ENCODE measurements at places on chromosomes 3 and 15. TPM values are rescaled to one million over a fixed set of nuclear protein-coding genes. Genes with fewer than 3 reads are reported as not detected.

GRCh38 chr3:30776186-30776815, 118.2 kb downstream of the GADL1 start:
- no peak for DNase-seq

DNA sequence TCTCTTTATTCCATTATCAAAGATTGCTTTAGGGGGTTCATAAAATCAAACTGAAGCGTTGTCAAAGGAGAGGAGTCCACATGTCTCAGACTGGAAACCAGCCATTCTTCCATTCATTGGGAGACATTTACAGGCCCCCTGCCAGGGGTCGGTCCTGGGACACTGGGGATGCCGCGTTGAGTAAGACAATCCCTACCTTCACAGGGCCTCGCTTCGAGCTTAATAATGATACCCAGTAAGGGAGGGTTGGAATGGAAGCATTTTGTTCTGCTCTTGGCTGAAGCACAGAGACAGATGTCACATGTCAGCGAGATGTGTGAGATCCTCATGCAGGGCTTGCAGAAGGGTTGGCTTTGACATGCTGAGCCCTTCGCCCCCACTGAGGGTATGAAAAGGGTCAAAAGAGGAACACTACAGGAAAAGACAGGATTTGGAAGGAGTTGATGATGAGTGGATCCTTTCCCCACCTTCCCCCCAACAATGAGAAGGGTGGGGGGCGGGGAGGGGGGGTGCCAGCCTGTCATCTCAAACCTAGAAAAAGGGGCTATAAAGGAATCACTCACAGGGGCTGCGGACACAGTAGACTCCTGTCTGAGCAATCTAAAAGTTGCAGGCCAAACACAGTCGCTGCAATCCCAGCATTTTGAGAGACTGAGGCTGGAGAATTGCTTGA, 25.6 kb upstream of the ARL8B start:
- no peak for DNase-seq

DNA sequence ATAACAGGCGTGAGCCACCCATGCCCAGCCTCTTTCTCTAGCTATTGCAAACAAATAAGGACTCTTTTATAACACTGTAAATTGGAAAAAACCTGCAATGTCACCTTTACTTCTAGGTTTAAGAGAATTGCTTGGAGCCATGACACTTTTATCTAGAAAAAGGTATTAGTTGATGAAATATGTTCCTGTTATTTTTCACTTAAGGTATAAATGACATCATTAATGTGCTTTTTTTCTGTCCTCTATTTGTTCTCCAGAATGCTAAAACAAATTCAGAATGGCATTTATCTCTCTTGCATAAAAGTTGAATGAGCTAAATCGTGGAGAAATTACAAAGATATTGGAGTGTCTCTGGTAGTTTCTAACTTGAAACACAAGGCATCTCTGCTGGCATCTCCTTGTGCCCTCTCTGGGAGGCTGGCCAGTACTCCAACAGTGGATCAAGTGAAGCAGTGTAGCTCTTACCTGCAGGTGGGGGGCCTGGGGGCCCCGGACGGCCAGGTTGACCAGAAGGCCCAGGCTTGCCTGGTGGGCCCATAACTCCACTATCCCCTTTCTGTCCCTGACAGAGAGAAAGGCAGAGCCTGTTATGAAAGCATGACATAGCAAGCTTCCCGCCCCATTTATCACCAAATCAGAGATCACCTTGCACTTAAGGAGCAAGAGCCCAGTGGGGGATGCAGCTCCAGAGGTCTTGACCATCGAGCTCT, 38.6 kb downstream of the EAF1 start:
- DNase-seq = no peak

DNA sequence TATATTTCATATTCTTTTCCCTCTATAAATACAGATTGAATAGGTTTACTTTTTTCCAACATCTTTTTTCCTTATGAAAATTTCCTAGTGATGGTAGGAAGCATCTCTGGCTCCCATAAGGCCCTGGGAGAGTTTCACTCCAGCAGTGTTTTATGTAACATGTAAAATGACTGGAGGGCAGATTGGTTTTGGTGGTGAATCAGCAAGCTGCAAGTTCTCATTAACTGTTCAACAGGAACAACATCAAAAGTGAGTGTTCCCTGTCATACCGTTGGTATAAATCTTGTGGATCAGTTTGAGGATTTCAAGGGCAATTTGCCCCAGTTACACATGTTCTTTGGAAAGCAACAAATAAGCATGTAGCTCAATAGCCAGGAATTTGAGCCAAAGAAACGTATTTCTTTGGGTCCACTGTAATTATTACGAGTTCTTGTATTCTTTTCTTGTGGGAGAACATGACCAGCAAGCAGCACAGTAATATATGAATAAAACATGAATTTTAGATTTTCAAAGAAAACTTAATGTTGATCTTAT, 345.7 kb downstream of the SV2B start:
- no peak for DNase-seq

GRCh38 chr3:187323091-187323490, 31.6 kb upstream of the MASP1 start:
- no peak for DNase-seq

DNA sequence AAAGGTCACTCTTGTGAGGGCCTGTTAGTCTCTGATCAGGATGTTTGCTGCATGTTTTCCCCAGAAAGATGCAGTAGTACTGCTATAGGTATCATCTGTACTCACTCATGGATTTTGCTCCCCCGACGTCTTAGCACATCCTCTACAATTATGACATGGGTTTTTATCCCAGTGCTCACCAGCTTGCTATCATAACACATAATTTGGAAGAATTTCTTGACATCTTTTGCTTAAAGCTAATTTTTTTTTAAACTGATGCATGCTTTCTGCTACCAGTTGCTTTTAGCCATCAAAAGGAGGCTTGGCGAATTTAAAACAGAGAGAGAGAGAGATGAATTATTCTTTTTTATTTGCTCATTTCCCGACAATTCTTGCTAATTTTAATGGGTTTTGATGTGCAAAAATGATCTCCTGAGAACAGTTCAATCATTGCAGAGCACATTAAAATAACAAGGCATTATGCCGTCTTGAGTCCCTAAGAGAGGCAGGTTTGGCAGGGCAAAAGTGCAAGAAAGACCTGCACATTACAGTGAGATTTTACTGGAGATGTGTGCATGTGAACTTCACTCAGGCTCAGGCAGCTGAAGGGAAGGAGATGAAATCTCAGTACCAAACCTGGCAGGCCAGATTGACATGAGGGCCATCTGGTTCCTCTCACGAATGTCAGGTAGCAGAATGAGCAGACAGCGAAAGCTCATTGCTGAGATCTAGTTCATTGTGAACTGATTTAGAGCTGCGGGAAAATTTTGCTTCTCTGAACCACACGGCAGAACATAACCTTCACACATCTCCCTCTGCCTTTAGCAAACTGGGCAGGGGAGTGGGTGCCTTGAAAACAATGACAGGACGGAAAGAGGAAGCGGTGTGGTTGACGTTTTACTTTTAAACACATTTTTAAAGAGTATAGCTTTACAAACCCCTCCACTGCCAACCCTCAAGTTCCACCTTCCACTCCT, 25.9 kb upstream of the GOLGA8B start:
- DNase-seq = no peak

The PYGO1 gene
- total RNA-seq = 6.8 TPM

The TERC gene
- 5.8 TPM for total RNA-seq

The SPTBN5 gene
- 3.2 TPM for total RNA-seq

All from A673 (cell line).